Transverse colon (tissue), 4 donors: ENCODE measurements at places on chromosomes 1 and 21.

DNA sequence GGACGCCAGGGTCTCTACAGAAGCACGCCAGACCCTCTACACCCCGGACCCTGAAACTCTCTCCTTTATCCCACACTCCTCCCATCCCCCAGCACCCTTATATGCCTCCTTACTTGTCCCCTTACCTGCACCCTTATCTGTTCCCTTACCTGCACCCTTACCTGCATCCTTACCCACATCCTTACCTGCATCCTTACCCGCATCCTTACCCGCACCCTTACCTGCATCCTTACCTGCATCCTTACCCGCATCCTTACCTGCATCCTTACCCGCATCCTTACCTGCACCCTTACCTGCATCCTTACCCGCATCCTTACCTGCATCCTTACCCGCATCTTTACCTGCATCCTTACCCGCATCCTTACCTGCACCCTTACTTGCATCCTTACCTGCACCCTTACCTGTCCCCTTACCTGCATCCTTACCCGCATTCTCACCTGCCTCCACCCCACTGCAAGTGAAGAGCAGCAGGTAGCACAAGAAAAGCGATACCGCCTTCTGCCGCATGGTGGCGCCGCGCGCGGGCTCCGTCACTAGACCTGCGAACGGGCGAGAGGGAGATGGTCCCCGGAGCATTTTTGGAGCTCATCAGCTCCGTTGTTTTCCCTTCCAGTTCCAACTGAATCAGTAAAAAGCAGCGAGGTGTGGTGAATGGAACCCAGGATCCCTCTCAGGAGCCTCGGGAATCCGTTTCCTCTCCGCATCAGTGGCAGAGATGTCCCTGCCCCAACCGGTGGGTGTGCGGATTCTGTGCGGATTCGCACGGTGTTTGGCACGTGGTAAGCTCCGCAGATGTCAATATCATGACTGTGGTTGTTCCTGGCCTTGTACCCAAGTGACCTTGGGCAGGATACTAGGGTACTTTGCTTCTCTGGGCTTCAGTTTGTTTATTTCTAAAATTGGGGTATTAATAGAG lies 2.9 kb downstream of the IFI6 start:
- DNase-seq, result peak; percentile 89

DNA sequence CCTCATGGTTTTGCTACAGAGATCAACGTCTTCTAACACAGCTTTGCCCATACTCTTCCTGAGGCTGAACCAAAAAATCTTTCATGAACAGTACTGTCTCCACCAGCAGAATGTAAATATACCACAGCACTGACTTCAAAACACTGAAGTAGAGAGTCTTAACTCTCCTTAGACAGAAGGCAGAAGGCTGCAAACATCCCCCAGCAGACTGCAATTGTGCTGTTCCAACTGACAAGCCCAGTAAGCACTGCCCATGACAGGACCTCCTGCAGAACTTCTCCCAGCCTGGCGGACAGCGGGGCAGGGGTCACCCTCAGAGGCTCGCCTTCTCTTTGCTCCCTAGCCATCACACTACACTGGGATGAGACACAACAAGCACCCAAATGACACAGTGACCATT lies 218.7 kb downstream of the RERE start:
- no peak for DNase-seq

DNA sequence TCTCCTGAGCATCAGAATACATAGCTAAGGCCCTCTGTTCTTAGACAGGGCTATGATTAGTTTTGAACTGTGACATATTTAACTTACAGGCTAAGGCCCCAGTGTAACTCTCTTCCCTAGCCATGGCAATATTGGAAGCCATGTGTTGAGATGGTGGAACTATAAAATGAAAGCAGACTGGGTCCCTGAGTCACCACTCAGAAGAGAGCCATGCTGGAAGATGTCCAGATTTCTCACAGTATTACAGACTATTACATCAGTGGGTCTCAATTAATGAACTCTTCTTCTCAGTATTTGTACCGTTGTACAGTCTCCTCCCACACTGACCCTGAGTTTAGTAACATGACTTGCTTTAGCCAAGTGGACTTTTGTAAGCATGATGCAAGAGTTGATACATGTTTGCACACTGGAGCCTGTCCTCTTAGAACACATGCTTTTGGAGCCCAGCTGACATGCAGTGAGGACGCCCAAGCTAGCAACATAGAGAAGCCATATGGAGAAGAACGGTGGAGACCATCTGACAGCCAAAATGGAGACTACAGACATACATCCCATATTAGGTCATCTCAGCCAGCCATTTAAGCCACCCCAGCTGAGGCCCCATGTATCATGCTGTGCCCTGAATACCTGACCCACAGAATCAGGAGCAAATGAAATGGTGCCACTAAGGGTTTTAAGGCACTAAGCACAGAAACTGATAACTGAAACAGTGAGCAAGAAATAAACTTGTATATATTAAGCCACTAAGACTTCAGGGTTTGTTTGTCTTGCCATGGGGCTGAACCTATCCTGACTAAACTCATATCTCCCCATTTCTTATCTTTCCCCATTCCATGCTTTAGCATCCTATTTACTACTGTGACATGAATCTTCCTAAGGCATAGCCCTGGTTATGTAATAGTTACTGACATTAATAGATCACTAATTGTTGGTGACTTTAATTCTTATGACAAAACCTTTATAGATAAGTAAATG lies 24.4 kb downstream of the TBX15 start:
- DNase-seq, result no peak

- no peak for DNase-seq
Measured at GRCh38 chr1:165539306-165539705, 4.5 kb upstream of the LRRC52 start.

GRCh38 chr1:67560580-67561255 lies 124.3 kb upstream of the GADD45A start:
- no peak for DNase-seq

DNA sequence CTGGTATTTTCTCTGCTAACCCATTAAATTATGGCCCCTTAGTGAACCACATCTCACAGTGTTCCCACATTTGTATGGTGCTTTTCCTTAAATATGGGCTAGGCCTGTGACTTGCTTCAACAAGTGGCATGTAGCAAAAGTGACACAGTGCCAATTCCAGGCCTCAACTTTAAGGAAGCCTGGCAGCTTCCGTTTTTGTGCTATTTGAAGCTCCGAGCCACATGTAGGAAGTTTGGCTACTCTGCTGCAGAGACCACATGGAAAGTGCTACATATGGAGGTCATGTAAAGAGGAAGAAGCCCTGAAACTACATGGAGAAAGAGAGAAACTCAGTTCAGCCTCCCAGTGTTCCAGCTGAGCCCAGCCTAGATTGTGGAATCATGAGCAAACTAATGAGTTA lies 28.5 kb upstream of the DR1 start:
- DNase-seq, result peak; percentile 18

GRCh38 chr1:84367219-84367618 lies 31.1 kb upstream of the DNASE2B start:
- DNase-seq, result no peak

DNA sequence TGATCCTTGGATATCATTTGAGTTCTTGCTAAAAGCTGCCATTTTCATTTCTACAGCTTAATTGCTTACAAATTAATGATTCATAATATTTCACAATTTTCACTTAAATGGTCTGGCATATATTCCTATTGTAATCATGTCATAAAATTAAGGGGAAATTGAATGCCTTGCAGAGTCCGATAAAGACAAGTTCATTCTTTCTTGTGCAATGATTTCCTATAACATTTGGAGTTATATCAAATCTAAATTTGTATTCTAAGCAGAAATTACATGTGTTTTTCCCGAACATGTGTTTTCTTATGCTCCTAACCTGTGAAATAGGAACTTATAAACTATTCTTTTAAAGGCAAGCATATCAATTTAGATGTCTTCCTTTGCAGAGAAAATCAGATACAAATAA lies 118.3 kb upstream of the CYYR1 start:
- DNase-seq, result no peak

DNA sequence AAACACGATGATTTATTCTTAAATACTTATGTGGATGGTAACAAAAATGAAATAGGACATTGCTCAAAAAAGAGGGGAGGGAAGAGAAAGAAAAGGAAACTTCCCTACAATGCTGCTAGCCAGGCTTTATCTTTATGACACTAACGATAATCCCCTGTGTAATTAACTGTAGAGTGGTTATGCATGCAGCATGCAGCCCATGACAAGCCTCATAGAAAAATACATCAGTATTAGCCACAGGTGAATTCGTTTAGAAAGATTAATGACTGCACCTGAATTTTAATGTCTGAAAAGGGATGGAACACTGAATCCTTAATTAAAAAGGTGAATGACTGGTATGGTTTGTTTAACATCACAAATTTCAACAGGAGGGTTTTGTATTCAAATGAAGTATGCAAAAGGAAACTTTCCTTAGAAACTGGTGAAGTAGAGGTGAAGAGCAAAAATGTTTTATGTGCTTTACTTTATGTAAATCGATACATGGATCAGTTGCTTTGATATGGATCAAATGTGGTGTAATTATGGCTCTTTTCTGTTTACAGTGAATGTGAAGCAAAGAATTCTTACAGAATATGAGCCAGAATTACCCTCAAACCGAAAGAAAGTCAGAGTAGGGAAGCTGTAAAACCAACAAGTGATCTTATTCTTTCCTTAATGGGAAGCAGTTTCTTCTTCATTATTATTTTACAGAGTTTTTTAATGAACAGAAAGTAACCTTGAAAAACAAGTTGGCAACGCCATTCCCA lies 569.6 kb upstream of the ADGRL2 start:
- DNase-seq, result no peak

GRCh38 chr1:212595229-212595628 lies 13.3 kb upstream of the ATF3 start:
- DNase-seq, result no peak

GRCh38 chr1:11072216-11072917 lies 12.5 kb upstream of the SRM start:
- DNase-seq, result no peak

- no peak for DNase-seq
Measured at GRCh38 chr1:158686111-158687009, at the start of gene SPTA1. SPTA1 (minus strand) TSS chr1:158686715; CDS start chr1:158686517, 198 bp downstream.

GRCh38 chr1:35441926-35442579 lies 115.2 kb downstream of the KIAA0319L start:
- DNase-seq, result no peak

DNA sequence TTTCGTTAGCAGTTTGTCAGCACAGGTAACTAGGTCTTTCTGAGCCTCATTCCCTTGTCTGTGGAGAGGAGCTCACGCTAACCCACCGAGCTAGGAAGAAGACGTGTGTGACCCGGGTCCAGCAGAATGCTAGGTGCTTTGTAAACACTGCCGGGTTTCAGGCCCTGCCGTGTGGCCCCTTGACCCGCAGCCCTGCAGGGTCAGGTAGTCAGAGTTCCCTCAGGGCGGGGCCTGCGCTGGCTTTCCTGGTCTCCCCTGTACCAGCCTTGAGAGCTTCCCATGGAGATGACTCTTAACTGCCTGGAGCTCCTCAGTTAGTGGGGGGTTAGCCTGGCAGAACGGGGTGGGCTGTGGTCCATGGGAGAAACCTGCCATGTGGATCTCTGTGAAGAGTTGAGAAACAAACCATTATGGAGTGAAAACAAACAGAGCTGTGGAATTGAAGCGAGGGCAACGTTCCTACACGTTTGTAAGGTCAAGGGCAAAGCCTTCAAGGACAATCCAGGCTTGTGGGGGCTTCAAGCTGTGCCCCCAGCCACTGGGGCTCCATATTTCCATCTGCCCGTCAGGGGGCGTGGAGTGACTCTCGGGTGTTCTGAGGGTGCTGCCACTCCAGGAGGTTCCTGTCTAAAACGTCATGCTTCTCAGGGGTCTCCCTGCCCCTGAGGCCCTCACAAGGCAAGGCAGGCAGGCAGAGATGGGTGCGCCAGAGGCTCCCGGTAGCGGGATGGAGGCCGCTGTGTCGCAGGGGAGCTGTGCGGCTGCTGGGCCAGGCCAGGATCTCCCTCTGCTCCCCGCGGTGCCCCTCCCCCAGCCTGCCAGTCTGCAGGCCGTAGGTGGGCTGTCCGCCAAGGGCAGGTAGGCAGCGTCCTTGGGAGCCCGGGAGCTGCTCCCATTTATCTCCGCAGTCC lies 23.8 kb downstream of the LHX4 start:
- no peak for DNase-seq

DNA sequence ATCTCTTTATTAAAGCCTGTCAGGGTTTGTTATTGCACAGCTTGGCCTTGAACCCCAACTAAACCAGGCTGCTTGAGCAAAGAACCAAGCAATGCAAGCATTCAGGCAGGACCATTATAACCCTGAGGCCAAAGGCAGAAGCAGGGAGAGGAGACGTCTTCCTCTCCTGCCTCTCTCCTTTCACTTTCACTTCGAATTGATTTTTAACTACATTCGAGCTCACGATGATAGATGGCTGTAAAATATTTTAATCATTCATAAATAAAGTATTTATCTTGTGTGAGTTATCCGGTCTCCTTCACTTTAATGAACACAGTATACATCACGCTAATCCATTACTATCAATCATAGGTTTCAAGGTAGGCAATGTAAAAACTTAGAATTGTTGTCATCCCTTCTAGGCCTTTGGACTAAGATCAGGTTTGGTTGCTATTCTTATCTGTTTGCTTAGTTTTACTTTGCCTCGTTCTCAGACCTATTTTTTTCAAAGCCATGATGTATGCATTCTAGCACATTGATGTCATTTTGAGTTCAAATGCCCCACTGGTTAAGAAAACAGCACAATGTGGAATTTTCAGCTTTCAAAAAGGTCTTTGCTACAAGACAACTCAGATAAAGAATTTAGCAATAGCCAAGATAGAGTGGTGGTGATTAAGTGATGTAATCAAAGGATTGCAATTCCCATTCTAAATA lies 480.2 kb upstream of the RUNX1 start:
- DNase-seq, result no peak

GRCh38 chr21:26800001-26800400 lies 45.2 kb downstream of the ADAMTS1 start:
- DNase-seq, result no peak

DNA sequence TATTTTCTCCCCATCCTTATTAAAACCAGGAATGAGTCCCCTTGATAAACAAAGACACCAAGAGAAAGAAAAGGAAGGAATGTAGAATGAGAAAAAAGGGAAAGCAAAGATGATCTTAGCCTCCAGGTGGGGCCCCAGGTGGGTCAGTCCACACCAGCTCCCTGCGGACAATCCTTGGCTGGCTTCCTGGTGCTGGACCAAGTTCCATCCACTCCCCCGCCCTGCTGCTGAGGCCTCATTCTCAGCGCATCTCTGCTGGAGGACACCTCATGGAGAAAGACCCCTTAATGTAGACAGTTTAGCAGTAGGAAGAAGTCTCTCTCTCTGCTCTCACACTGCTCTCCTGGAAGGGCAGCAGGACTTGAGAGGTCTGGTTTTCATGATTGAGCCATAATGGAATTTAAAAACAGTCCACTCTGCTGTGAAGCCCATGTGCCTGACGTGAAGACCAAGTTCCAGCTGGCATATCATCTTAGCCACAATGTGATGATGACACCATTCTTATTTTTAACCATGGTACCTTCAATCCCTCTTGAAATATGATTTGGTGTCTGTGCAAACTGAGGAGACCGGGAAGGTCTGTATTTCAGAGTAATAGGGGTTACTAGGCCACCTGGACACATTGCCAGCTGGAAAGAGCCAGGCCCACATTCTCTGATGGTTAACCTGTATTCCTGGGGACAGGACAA lies 83.1 kb downstream of the WLS start:
- DNase-seq, result no peak

- peak; percentile 23 for DNase-seq
Measured at GRCh38 chr1:81799939-81800694, 617 bp upstream of the ADGRL2 start.

- DNase-seq, result no peak
Measured at GRCh38 chr1:79711001-79711431, 704.5 kb upstream of the ADGRL4 start.

- no peak for DNase-seq
Measured at GRCh38 chr1:35605867-35606182, 32.7 kb downstream of the TFAP2E start.

- no peak for DNase-seq
Measured at GRCh38 chr21:26977746-26978145, 10.9 kb upstream of the ADAMTS5 start.
